Endothelial cell (in vitro differentiated cells): ENCODE measurements at places on chromosomes 4 and X. TPM values are rescaled to one million over a fixed set of nuclear protein-coding genes. Genes with fewer than 3 reads are reported as not detected.

The KCND1 gene
- 6.0 TPM for total RNA-seq

The UBL4A gene
- 16.8 TPM for total RNA-seq

- DNase-seq, result no peak
These were observed at the start of gene P2RY10 for GRCh38 chrX:78945186-78945912. TSS of gene P2RY10 (plus strand) at chrX:78945391. CDS start at chrX:78960521, 15,130 bp downstream.

DNA sequence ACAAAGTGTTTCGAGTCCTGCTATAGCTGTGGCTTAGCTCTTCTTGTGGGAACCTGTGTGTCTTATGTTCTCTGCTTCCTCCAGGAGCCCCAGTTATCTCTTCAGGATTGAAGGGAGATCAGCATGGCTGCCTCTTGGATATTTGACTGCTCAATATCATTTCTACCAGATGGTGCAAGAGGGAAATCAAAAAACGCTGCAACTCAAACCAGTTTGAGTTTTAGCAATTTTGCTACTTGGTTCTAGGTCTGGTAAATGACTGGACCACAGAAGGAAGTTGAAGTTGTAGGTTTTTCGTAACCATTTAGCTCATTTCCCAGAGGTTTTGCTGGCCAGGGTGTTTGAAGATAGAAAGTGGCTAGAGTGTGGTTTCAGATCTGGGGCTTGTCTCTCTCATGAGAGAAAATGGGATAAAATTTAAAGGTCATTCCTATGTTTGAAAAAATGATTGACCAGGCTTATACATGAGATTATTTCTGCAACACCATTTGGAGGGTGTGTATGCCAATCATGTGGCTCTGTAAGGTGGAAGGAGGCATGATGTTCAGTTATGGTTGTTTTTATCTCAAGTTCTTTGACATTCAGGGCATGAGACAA, 210.4 kb downstream of the SPRY1 start:
- no peak for DNase-seq
